ENCODE measurements at places on chromosomes 7 and 10.

- no peak for DNase-seq
Measured at GRCh38 chr10:89151857-89152256, 55.3 kb downstream of the CH25H start.

DNA sequence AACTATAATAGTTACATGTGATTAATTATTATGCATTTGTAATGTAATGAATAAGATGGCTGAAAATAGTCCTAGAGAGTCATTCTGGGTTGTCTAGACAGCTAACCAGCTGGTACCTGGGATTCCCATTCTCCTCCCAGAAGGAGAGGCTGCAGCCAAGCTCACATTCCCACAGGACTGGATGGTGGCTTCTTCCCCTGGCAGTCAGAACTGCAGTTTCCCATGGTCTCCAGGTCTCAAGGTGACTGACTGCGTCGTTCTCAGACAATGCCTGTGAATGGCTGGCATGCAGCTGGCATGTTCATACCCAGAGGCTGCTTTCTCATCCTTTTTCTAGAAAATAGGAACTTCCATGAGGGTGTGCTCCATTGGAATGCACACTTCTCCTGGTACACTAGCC is 21.3 kb downstream of the TAS2R16 start:
- DNase-seq = no peak

- DNase-seq = no peak
Measured at GRCh38 chr7:150481186-150481920, 30.9 kb downstream of the GIMAP8 start.

DNA sequence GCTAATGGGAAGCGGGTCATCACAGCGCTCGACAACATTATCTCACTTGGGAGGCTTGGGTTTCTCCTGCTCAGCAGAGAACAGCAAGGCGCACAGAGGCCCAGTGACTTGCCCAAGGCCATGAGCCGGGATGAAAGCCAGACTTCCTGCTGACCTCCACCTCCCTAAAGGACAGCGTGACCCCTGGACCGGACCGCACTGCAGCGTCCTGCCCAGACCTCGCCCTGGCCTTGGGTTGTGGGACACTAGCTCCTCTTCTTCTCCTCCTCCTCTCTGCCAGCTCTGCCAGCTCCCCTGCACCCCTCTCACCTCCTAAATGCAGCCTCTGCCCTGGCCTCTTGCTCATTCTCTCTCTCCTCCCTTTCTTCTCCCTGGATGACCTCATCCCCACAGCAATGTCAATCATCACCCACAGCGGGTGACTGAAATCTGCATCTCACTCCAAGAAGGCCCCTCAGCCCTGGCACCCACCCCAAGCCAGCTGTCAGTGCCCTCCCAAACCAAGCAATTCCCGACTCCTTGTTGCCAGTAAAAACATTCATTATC is 19.4 kb downstream of the SPOCK2 start:
- no peak for DNase-seq

GRCh38 chr7:104123786-104124185 is 84.0 kb downstream of the ORC5 start:
- no peak for DNase-seq

- peak; percentile 19 for DNase-seq
Measured at GRCh38 chr7:151992375-151992774, 33.1 kb upstream of the GALNT11 start.

DNA sequence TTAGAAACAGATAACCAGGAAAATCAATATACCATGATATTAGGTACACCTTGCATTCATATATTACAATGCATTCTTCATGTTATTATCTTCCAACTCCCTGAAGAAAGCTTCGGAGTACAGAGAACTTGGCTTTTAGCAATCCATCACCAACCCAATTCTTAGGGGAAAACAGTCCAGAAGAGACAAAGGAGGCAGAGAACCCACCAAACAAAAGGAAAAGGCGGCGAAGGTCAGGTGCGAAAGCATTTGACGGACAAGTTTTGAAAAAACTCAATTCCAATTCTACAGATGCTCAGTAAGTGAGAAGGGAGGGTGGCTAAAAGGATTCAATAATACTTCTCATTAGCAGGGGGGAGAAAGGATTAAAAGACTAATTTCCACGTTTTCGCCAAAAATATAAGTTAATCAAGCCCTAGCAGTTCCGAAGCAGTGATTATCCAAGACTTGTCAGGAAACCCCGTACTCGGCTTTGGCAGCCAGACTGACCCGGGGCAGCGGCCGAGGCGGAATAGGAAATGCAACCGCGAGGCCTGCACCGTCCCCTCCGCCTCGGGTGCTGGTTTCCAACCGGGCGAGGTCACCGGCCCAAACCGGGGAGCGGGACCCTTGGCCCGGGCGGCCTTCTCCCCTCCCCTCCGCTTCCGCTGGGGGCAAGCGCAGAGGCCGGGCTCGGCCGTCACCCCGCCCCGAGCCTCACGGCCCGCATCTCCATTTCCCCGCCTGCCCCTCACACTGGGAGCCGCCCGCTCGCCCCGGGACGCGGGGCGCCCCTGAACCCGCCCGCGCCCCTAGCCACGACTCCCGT is 747 bp downstream of the GDI2 start:
- DNase-seq = no peak

GRCh38 chr10:112580267-112580666 is 133.3 kb downstream of the VTI1A start:
- no peak for DNase-seq

DNA sequence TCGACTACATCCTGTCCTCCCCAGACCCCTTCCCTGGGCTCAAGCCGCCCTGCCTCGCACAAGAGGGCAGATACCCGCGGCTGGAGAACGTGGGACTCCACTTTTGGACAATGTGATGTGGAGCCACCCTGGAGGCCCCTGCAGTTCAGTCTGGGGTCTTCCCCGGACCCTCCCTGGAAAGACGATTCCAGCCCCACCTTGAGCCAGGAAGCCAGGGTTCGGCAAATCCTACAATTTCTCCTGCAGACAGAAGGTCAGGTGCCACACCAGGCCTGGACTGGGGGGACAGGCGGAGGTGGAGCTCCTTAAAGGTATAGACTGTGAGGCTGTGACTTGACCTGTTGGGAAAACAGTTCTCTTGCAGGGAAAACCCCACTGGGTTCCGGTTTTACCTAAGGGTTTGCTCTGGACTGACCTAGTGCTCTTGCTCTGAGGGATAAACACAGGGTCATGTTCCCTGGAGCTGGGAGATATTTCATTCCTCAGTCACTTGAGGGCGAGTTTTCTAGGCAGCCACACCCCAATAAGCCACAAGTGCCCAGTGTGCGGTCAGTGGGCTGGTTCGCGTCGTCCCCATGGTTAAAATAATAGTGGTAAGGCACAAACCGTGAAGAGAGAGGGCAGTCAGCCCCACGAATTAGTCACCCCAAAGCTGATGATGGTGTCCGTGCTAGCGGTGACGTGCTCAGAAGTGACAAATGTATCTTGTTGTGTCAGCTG is 1.6 kb downstream of the FOXL3 start:
- no peak for DNase-seq

DNA sequence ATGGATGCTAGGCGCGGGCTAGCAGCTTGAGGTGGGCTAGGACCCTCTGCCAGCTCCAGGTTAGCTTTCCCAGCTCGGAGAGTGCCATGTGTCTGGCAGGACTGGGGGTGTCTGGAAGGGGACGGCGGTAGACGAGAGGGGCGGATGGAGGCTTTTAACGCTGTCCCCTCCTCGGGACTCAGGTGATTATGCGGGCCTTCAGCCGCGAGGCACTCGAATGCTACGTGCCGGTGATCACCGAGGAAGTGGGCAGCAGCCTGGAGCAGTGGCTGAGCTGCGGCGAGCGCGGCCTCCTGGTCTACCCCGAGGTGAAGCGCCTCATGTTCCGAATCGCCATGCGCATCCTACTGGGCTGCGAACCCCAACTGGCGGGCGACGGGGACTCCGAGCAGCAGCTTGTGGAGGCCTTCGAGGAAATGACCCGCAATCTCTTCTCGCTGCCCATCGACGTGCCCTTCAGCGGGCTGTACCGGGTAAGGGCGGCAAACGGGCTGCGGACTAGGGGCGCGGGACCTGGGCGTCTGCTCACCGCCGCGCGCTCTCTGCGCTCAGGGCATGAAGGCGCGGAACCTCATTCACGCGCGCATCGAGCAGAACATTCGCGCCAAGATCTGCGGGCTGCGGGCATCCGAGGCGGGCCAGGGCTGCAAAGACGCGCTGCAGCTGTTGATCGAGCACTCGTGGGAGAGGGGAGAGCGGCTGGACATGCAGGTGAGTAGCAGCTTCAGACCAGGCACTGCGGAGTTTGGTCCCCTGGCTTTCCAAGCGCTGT is 1.1 kb downstream of the CYP26A1 start:
- no peak for DNase-seq

DNA sequence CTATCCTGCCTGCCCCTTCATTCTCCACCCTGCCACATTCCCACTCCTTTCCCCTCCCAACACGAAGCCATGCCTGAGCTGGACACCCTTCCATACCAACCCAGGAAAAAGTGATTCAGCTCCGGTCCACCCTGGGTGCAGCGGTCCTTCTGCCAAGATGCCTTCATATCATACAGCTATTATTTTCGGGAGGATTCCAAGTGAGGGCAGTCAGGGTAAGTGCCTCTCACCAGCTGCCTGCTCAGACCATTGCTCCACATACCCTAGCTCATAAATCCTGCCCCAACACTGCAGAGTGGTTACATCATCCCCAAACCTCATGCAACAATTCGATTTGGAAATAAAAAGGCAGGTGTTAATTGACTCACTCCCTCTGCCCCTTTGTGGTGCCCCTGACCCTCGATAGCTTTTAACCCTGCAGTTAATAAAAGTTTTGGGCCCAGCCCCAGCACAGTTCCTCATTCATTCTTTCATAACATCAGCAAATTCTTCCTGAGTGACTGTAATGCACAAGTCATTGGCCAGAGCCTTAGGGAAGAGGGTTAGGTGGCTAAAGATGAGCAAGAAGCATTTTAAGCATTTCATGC is 42.6 kb downstream of the ZNF503 start:
- DNase-seq = no peak

GRCh38 chr10:122112625-122113160 is 123.7 kb downstream of the TACC2 start:
- DNase-seq = no peak

DNA sequence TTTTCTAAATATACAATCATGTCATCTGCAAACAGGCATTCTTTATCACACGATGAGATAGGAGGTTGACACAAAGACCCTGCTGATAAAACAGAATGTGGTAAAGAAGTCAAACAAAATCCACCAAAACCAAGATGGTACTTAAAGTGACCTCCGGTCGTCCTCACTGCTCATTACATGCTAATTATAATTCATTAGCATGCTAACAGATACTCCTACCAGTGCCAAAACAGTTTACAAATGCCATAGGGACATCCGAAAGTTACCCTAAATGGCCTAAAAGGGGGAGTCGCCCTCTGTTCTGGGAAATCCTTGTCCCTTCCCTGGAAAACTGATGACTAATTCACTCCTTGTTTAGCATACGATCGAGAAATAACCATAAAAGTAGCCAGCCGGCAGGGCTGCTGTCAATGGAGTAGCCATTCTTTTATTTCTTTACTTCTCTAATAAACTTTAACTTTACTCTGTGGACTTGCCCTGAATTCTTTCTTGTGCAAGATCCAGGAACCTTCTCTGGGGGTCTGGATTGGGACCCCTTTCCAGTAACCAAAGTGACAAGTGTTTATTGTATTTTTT is 126.6 kb downstream of the CCDC71L start:
- no peak for DNase-seq

- DNase-seq = no peak
Measured at GRCh38 chr7:71987200-71987767, 424.9 kb downstream of the CALN1 start.

GRCh38 chr7:74379938-74380337 is 73.8 kb upstream of the GTF2IRD1 start:
- DNase-seq = no peak

GRCh38 chr10:122328676-122329075 is 45.8 kb upstream of the PLEKHA1 start:
- no peak for DNase-seq

- DNase-seq = no peak
Measured at GRCh38 chr10:70722820-70723424, 50.6 kb downstream of the ADAMTS14 start.

- DNase-seq = peak; percentile 30
Measured at GRCh38 chr7:1758028-1758858, 88.2 kb downstream of the ELFN1 start.

GRCh38 chr10:64040781-64041180 is 519.6 kb downstream of the REEP3 start:
- no peak for DNase-seq

DNA sequence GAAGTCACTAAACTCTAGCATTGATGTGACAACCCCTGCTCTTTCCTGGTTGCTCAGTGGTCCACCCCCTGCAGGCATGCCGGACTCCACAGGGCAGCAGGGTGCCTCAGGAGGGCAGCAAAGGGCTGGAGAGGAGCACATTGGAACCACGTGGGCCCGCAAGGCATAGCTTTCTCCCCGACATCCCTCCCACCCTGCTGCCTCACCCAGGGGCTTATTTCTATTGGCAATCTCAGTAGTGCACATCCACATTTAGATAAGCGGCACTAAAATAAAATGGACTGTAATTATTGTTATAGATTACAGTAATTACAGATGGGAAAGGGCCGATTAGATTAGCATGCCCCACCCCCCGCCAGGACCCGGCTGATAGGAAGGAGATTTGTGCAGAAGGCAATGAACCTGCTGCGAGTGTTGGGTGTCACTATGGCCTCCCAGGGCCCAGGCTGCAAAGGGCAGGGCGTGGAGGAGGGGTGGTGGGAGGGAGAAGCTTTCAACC is 580.1 kb downstream of the GRID1 start:
- no peak for DNase-seq

DNA sequence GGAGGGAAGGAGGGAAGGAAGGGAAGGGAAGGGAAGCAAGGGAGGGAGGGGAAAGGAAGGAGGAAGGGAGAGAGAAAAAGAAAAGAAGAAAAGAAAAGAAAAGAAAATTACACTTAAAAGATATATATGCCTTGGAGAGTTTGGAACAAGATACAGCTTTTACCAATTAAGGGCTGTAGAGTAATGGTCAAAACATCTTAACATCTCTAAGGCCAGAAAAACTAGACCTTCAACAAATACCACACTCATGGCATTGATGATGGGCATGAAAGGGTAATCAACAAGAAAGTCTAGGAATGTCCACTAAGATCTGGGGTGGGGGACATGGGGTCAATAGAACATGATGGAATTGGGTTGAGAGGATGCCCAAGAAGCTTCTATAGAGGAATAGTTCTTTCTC is 74.5 kb downstream of the CREB3L2 start:
- DNase-seq = no peak

- no peak for DNase-seq
Measured at GRCh38 chr7:91325726-91326125, 61.5 kb downstream of the FZD1 start.

Data from stimulated activated CD4-positive, alpha-beta T cell treated with anti-CD3 and anti-CD28 coated beads, Interleukin-2, amount 100 ng/mL, for 48 hours (primary cell).